ENCODE measurements at places on chromosomes 16 and 17.

- DNase-seq, result no peak
Measured at GRCh38 chr17:16516594-16517051, 24.6 kb upstream of the LRRC75A start.

DNA sequence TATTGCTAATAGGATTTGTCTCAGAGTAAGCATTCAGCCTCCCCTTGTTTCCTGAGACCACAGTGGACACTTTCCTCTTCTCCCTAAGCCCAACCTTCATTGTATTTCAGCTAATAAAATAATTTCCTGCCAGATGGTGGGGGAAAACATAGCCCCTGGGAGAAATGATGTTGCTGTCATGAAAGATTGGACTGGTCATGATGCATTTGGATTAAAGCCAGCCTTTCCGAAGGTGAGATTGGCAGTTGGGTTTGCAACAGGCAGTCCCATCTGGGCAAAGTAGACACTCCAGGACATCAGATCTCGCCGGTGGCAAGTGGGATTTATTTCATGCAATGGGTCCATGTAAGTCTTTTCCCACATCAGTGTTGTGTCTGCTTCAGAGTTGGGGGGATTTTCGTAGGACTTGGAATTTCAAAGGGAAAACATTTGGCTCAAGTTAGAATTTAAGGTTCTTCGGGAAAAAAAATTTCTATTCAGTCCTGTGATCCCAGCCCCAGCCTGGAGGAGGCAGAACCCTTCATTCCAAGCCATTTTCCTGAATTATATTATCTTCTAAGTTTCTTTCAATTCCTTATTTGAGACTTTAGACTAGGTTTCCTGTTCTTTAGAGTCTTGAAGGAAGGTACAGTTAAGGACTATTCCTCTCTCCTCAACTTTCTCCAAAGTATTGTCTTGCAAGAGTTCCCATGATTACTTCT lies 391.7 kb downstream of the XYLT1 start:
- DNase-seq, result no peak

DNA sequence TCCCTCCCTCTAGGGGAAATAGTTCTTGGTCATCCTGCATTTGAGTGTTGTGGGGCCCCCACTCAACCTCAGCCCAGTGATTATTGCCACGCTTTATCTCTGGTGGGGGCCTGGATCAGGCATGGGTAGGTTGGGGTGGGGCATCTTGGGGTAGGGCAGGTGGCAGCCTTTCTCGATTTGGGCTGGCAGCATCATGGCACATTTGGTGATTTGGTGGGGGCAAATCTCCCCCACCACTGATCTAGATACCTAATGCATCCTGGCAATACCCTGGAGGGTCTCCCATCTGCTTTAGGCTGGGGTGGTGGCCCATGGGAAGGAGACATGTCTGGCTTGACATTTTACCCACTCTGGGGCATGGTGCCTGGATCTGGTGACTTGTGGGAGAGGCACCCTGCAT lies 40.2 kb downstream of the NLRP1 start:
- DNase-seq, result no peak

- no peak for DNase-seq
Measured at GRCh38 chr17:10439816-10440215, 18.1 kb upstream of the MYH8 start.

DNA sequence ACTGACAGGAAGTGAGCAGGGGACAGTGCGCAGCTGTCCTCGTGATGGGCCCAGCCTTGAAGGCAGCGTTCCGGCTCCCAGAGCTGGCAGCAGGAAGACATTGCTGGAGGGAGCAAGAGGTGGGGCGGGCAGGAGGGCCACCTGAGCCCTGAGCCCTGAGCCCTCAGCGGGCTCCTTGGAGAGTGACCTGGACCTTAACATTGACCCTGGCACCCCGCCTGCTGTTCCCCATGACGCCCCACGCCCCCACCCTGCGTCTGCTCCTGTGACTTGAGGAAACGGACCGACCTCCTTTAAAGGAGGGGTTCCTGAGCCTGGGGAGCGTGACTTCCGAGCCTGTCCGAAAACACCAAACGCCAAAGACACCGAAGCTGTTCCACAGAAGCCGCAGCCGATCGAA lies 25.1 kb upstream of the ENPP7 start:
- no peak for DNase-seq

- no peak for DNase-seq
Measured at GRCh38 chr17:43662413-43663141, 855 bp upstream of the MEOX1 start.

- DNase-seq, result no peak
Measured at GRCh38 chr17:82599674-82600661, 48.3 kb downstream of the WDR45B start.

DNA sequence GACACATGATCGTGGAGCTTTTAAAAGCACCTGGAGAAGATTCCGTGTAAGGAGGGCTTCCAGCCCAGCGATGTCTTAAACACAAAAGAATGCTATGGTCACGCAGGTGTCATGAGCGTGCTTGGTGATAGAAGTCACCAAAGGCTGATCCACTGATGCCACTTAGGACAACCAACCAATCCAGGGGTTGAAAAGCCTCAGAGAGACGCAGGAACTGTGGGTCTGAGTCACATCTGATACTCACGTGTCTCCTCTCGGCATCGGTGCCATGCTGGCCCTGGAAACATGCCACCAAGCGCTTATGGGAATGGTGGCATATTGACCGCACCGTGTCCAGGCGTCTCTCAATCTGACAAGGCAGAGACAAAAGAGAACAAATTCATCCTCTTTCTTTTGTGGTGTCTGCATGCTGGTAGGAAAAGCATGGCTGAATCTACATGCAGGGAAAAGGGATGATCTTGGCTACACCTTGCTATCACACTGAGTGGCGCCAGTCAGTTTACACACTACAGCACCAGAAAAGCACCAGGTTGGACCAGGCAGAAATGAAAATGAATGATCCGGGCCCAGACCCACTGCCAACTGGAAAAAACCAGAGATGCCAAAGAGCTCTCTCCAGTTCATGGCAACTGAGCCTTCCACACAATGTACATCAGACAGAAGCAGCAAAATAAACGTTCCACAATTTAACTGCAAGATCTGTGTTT lies 38.0 kb downstream of the ARHGAP17 start:
- DNase-seq, result no peak

- no peak for DNase-seq
Measured at GRCh38 chr16:79012671-79013434, 587.7 kb downstream of the MAF start.

GRCh38 chr16:23847948-23848347 lies 12.2 kb downstream of the PRKCB start:
- DNase-seq, result peak; percentile 58
